Astrocyte (in vitro differentiated cells and primary cell): ENCODE measurements at places on chromosomes 5 and 9. TPM values are rescaled to one million over a fixed set of nuclear protein-coding genes. Genes with fewer than 3 reads are reported as not detected.
A peak's percentile ranks its signal among the peaks of the same experiment; 100 is the strongest.

- DNase-seq = no peak
Measured at GRCh38 chr5:79499640-79500273, 14.2 kb downstream of the HOMER1 start.

Gene ZNF618
- 29.6 and 30.1 TPM in 2 replicates for total RNA-seq

- DNase-seq = no peak
Measured at GRCh38 chr5:158686214-158686613, 413.5 kb downstream of the EBF1 start.

- no peak for DNase-seq
Measured at GRCh38 chr5:95223566-95224258, 61.2 kb downstream of the MCTP1 start.

DNA sequence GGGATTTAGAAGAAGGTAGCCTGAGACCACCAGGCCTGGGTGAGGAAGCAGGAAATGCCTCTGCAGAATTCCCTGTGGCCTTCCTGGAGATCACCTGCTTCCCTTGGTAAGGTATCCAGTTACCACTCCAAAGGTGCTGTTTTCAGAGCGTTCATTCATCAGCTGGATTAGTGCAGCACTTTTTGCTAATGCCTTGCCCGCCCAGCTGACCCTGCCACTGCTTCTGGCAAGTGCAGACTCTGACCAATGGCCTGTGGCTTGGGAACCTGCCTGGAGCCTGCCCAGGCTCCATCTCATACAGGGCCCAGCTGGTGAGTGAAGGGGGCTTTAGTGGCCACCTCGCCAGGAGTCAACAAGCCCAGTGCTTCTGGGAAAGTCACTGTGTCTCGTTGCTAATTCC is 48.6 kb downstream of the FOXI1 start:
- DNase-seq = no peak

- no peak for DNase-seq
Measured at GRCh38 chr5:35668319-35668718, 50.7 kb downstream of the SPEF2 start.

Gene MYOT
- total RNA-seq = not detected in 2 replicates

Gene PCDHA5
- 1.0 and 1.7 TPM in 2 replicates for total RNA-seq

- DNase-seq = peak; percentile 50
Measured at GRCh38 chr5:126516133-126516532, 78.9 kb downstream of the ALDH7A1 start.
